ENCODE measurements at places on chromosomes 11 and 22.

GRCh38 chr22:27973846-27974245 is 54.8 kb upstream of the PITPNB start:
- no peak for DNase-seq

- DNase-seq, result peak; percentile 28
Observed at GRCh38 chr11:30333405-30333804, 10.5 kb downstream of the ARL14EP start.

- DNase-seq, result no peak
Observed at GRCh38 chr11:6175440-6175839, 5.3 kb upstream of the OR52B2 start.

- DNase-seq, result no peak
Observed at GRCh38 chr11:119453881-119454280, 30.9 kb upstream of the THY1 start.

- DNase-seq, result no peak
Observed at GRCh38 chr11:103109818-103110388, 677 bp downstream of the DYNC2H1 start.

GRCh38 chr22:30245985-30246813 is at the start of gene LIF:
Gene LIF, minus strand, starts transcription at chr22:30246759. Its CDS starts 64 bp downstream, at chr22:30246695.
- DNase-seq, result peak; percentile 45

- no peak for DNase-seq
Observed at GRCh38 chr22:45496451-45496941, 6.2 kb upstream of the FBLN1 start.

GRCh38 chr11:6405846-6406245 is 13.0 kb downstream of the APBB1 start:
- DNase-seq, result no peak

GRCh38 chr11:76231121-76231738 is 24.9 kb upstream of the WNT11 start:
- DNase-seq, result no peak

DNA sequence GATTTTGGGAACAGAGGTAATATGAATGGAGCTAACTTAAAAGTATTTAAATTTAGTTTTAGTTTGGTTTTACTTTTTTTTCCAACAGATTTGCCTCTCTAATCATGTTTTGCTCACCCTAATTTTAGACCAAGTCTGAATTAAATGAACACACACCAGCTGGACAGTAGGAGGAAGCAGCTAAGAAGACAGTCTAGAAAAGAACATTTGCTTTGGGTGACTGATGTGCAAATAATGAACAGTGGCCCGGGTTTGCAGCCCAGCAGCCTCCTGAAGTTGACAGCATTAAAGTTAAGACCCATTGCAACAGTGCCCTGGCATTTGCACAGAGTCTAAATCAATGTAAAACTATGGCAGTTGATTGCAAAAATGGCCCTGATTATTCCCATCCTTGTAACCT is 66.4 kb upstream of the SORL1 start:
- no peak for DNase-seq

- peak; percentile 60 for DNase-seq
Observed at GRCh38 chr22:36385491-36386350, 2.0 kb downstream of the MYH9 start.

DNA sequence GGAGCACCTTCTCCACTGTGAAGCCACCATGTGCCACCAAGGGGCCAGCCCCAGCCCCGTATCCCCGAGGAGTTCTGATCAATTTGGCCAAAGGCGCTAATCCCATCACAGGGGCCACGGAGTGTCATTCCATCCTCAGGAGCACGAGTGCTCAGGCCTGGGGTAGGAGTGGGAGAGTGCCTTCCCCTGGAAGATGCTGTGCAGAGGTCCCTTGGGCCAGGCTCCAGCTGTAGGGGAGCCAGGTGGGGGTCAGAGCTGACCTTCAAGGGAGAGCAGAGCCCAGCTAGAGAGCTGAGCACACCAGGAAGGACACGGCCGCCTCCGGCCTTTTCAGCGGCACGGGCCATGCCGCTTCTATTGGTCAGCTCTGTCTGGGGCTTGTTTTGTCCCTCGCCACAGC is 1459.9 kb downstream of the BRD1 start:
- no peak for DNase-seq

DNA sequence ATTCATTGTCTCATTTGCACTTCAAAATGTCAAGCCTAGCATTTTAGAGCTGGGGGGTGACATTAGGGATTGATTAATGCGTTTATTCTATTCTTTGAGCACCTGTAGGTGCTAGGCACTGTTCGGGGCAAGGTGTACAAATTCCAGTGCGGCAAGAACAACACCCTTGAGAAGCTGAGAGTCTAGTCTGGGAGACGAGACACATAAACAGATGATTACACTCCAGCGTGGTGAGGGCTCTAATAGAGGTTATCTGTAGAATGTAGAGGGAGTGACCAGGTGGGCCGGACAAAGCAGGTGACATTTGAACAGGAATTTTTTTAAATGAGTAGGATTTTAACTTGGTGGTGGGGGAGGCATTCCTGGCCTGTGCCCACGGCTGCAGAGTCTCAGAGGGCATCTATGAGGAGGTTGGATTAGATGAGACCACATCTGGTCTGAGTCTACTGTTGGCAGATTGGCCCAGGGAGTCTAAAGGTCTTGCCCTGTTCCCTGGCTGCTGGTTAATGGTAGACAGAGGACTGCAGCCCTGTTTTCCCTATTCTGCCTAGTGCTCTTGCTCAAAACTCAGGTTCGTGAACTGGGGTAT is 970 bp downstream of the CAT start:
- no peak for DNase-seq

DNA sequence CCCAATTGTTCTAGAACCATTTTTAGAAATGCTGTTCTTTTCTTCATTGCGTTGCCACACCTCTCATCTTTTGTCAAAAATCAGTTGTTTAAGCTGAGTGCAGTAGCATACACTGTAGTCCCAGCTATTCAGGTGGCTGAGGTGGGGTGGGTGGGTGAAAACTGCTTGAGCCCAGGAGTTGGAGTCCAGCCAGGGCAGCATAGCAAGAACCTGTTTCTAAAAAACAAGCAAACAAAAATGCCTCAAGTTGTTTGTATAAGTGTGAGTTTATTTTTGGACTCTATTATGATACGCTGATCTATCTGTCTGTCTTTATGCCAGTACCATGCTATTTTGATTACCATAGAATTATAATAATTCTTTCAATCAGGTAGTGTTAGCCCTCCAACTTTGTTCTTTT is 62.5 kb upstream of the RRM1 start:
- DNase-seq, result no peak

DNA sequence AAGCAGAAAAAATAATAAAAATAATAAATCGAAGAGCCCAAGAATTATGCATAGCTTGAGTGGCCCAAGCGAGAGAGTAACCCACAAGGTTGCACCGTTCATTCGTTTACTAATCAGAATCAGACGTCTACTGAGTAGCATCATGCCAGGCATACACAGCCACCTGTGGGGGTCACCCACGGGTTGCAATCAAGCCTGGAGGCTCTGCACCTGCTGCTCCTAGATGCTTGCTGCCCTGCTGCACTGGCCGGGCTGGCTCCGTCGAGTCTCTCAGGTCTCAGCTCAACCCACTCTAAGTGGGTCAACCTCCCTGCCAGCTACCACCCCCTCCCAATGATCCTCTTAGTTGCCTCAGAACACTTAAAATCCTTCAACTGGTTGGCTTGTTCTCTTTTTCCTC is 2.0 kb upstream of the TESMIN start:
- no peak for DNase-seq

GRCh38 chr11:73570415-73571114 is 27.3 kb downstream of the FAM168A start:
- DNase-seq, result no peak

DNA sequence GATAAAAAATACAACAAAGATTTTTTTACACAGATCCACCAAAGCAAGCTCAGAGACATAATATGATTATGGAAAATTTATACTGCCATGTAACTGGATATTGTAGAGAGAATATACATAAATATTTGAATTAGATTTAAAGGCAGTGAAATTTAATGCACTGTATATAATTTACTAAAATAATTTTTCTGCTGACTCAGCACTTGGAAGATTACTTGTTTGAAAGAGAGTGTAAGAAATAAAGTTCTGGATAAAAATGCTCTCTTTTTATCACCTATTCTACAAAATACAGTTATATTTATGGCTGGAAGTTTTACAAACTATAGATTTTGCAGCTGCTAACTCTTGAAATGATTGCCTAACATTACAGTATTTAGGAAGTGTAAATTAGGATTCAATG is 628.3 kb upstream of the CHORDC1 start:
- no peak for DNase-seq

Data from CD4-positive, alpha-beta T cell treated with Interleukin-17A for 1 hour (primary cell).